Activated effector memory CD4-positive, alpha-beta T cell treated with Interleukin-2 at 50 U/mL for 16 hours (primary cell): ENCODE measurements at places on chromosomes 5 and 9.

- DNase-seq, result no peak
Measured at GRCh38 chr9:129343424-129344375, 165.6 kb upstream of the IER5L start.

DNA sequence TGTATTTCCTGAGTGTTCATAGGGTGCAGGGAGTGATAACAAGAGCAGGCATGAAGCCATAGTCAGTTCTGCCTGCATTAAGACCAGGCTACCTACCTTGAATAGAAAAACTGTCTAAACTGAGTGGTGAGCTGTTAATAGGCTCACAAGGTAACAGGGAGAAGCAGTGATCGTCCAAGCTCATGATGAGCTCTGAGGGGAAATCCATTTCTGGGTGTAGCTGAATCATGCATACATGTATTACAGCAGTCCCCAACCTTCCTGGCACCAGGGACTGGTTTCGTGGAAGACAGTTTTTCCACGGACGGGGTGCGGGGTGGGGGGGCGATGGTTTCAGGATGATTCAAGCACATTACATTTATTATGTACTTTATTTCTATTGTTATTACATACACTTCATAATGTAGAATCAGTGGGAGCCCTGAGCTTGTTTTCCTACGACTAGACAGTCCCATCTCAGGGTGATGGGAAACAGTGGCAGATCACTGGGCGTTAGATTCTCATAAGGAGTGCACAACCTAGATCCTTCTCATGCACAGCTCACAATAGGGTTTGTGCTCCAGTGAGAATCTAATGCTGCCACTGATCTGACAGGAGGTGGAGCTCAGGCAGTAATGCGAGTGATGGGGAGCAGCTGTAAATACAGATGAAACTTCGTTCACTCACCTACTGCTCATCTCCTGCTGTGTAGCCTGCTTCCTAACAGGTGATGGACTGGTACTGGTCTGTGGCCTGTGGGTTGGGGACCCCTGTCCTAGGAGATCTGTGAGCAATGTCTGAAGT is 100.0 kb upstream of the IL6ST start:
- DNase-seq, result no peak

DNA sequence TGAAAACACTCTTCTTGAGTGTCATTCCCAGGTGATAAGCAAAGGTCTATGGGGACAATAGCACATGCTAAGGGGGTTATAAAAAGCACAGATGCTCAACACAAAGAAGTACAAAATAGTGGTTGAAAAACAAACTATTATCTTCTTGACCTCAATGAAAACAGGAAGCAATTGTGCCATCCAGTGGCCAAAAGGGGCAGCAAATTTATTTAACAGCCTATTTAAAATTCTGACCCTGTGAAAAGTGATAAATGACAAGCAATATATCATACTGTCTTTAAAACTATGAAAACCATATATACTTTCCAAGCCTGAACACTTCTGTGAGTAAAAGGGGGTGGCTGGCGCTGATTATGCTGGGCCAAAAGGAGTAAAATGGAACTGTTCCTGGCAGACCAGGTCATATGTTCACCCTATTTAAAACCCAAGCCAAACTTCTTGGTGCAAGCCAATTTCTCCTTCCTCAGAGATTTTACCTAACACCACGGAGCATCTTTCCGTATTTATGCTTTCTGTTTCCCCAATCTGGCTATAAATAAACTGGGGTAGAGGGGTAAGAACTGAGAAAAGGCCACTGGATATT is 29.7 kb downstream of the TEX10 start:
- no peak for DNase-seq

DNA sequence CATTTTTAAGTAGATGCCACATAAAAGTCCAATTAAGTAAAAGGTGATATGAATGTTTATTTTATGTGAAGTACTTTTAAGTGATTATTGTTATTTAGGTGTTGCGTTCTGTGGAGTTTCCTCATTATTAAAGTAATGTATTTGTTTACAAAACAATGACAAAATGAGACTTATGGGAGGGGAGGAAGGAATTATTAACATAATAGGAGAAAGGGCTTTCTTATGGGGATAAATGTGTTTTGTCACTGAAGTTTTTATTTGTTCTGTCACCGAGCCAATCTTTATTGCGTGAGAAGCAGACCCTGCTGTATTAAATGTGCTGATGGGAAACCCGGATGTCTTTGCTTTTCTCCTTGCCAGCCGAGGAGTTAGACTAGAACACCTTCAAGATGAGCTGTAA is 44.5 kb downstream of the TRIO start:
- no peak for DNase-seq

DNA sequence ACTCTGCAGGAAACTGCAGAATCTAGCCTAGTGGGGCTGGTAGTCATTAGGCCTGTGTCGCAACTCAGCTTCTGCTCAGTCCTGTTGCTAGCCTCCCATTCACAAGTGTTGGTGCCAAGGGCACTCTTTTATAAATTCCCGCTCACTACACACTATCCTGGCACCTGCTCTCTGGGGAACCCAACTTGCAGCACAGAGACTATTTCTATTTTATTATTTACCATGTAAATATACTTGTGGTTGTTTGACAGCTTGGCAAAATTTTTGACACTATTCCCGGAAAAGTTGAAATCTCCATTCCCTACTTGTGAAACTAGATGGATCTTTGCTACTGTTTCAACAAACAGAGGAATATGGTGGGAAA is 20.4 kb upstream of the SMC2 start:
- no peak for DNase-seq
